ENCODE measurements at places on chromosomes 7 and 10. TPM values are rescaled to one million over a fixed set of nuclear protein-coding genes. Genes with fewer than 3 reads are reported as not detected.

GRCh38 chr7:137931823-137932222, 70.1 kb downstream of the CREB3L2 start:
- H3K36me3 ChIP-seq: no peaks in the 10 kb centered on the region
- H3K4me1 ChIP-seq: peaks cover 36% of the 10 kb centered on the region
- DNase-seq: no peak
- no peak overlapping the region for H3K4me3 ChIP-seq

DNA sequence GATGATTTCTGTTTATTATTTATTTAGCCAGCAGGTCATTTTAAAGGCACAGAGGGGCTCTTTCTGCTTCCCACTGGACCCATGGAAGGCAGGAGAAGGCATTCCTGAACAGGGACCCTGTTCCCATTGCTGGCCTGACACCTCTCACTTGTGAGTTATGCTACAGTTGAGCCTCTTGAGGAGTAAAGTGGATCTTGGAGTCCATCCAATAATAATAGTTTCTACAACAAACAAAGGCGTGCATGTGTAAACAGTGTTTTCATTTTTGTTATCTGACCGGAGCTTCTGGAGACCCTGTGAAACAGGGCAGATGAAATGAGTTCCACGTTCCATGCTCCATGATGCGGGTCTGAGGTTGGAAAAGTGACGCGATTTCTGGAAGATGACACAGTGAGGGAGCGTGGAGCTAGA, 127.3 kb upstream of the HABP2 start:
- H3K27me3 ChIP-seq: no peaks in the 10 kb centered on the region
- no peaks in the 10 kb centered on the region for H3K36me3 ChIP-seq
- H3K27ac ChIP-seq: no peak overlapping the region
- peak; percentile 62 for DNase-seq
- H3K4me3 ChIP-seq: no peak overlapping the region
- no peaks in the 10 kb centered on the region for H3K4me1 ChIP-seq

GRCh38 chr7:16421333-16422102, at the start of gene CRPPA:
TSS of gene CRPPA (minus strand) at chr7:16421538. CDS start at chr7:16421322, 216 bp downstream.
- peaks cover 13% of the 10 kb centered on the region for H3K4me1 ChIP-seq
- H3K36me3 ChIP-seq: no peaks in the 10 kb centered on the region
- H3K27ac ChIP-seq: peak within 1 kb of the TSS; percentile 82

DNA sequence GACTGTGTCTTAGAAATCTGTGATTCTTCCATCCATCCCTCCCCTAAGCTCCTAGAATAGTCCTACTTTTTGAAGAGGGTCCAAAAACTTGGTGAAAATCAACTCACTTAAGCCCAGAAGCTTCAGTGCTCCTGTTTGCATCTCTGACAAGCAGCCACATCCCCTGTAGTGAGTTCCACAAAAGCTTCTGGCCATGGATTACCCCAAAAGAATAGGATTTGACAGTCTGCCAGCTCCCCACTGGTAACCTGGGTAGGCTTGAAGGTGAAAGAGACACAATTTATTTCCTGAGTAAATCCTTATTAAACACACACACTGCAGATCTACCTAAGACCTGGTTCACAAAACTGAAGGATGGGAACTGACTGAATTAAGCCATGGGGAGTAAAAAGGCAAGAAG, 46.5 kb downstream of the LGI1 start:
- no peak overlapping the region for H3K27ac ChIP-seq
- H3K36me3 ChIP-seq: no peaks in the 10 kb centered on the region
- no peaks in the 10 kb centered on the region for H3K4me1 ChIP-seq
- peaks cover 7% of the 10 kb centered on the region for H3K27me3 ChIP-seq

GRCh38 chr7:87858417-87859100, 17.6 kb downstream of the SLC25A40 start:
- no peaks in the 10 kb centered on the region for H3K36me3 ChIP-seq
- H3K27me3 ChIP-seq: no peaks in the 10 kb centered on the region
- H3K4me1 ChIP-seq: no peaks in the 10 kb centered on the region
- H3K4me3 ChIP-seq: no peak overlapping the region

- DNase-seq: no peak
- no peak overlapping the region for H3K4me3 ChIP-seq
- H3K27ac ChIP-seq: no peak overlapping the region
- H3K27me3 ChIP-seq: no peaks in the 10 kb centered on the region
- H3K36me3 ChIP-seq: no peaks in the 10 kb centered on the region
- H3K4me1 ChIP-seq: no peaks in the 10 kb centered on the region
These were observed 86.5 kb downstream of the OTUD1 start for GRCh38 chr10:23525406-23525805.

- H3K4me1 ChIP-seq: no peaks in the 10 kb centered on the region
- H3K36me3 ChIP-seq: no peaks in the 10 kb centered on the region
- DNase-seq: no peak
- H3K27ac ChIP-seq: no peak overlapping the region
- peaks cover 7% of the 10 kb centered on the region for H3K27me3 ChIP-seq
These were observed 605.4 kb upstream of the NRP1 start for GRCh38 chr10:33939892-33940291.

GRCh38 chr7:135933509-135934188, 43.5 kb downstream of the MTPN start:
- H3K27ac ChIP-seq: no peak overlapping the region
- peaks cover 11% of the 10 kb centered on the region for H3K4me1 ChIP-seq
- DNase-seq: no peak
- no peaks in the 10 kb centered on the region for H3K36me3 ChIP-seq

GRCh38 chr7:107080099-107080505, 35.6 kb downstream of the PRKAR2B start:
- peaks cover 51% of the 10 kb centered on the region for H3K4me1 ChIP-seq
- H3K4me3 ChIP-seq: no peak overlapping the region
- DNase-seq: peak; percentile 34
- no peaks in the 10 kb centered on the region for H3K36me3 ChIP-seq
- peak overlapping the region; percentile 95 for H3K27ac ChIP-seq

DNA sequence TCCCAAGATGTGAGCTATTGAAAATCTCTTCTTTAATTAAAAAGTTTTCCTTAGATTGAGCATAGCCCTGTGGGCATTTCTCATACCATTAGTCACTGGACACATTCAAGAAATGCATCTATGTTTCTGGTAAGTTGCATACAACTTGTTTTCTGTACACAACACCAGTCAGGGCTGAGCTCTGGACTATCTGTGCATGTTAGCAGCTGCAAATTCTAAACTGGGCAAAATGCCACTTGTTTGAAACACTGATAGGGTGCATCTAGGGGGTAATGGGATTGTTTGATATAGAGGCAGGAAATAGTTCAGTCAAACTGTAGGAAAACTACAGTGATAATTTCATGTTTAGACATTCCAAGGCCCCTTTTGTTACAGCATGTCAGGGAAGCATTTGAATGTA, 145.6 kb upstream of the NPY start:
- DNase-seq: no peak
- no peak overlapping the region for H3K27ac ChIP-seq
- no peaks in the 10 kb centered on the region for H3K27me3 ChIP-seq
- no peaks in the 10 kb centered on the region for H3K36me3 ChIP-seq
- H3K4me3 ChIP-seq: no peak overlapping the region

Gene PCLO
- total RNA-seq: 0.65 TPM

Gene ELFN1
- 0.85 TPM for total RNA-seq

Gene PRKAR2B
- total RNA-seq: 39.8 TPM

- H3K4me1 ChIP-seq: no peaks in the 10 kb centered on the region
- H3K36me3 ChIP-seq: no peaks in the 10 kb centered on the region
- no peak for DNase-seq
These were observed 321.9 kb downstream of the CCDC3 start for GRCh38 chr10:12679636-12680035.

DNA sequence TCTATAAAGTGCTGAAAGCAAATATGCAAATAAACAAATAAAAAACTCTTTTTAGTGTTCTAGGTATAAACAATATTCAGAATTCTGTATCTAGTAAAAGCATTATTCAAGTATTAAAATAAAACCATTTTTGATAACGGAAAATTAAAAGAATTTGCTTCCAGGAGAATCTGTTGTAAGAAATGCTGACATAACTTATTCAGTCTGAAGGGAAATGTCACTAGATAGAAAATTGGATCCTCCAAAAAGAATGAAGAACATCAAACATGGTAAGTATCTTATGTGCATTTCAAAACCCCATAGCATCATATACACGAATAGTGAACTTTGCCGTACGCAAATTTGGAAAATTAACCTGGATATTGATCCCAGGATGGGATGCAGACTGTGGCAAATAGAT, 506.7 kb downstream of the GLRX3 start:
- H3K27me3 ChIP-seq: no peaks in the 10 kb centered on the region
- H3K36me3 ChIP-seq: no peaks in the 10 kb centered on the region

GRCh38 chr7:88321694-88322093, 15.0 kb upstream of the STEAP4 start:
- no peak for DNase-seq
- H3K36me3 ChIP-seq: no peaks in the 10 kb centered on the region
- H3K4me3 ChIP-seq: no peak overlapping the region
- peaks cover 5% of the 10 kb centered on the region for H3K4me1 ChIP-seq
- no peak overlapping the region for H3K27ac ChIP-seq

DNA sequence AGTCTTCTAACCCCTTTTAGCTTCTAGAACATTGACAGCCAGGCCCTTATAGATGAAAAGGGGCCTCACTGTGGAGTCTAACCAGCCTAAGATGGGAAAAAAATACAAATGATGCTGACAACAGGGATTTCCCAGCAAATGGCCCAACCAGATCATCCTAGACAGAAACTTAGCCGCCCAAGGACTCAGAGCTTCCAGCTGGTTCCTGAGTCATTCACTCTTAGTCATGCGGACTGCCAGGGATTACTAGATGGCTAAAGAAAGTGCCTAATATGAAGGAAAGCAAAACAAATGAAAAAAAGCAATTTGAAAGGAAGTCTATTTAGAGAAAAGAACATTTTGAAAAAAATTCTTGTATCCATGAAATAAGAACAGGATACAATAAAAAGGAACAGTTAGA, 23.7 kb downstream of the TSPAN14 start:
- peaks cover 45% of the 10 kb centered on the region for H3K4me1 ChIP-seq
- H3K27me3 ChIP-seq: no peaks in the 10 kb centered on the region
- peak; percentile 81 for DNase-seq
- peaks cover 13% of the 10 kb centered on the region for H3K36me3 ChIP-seq

DNA sequence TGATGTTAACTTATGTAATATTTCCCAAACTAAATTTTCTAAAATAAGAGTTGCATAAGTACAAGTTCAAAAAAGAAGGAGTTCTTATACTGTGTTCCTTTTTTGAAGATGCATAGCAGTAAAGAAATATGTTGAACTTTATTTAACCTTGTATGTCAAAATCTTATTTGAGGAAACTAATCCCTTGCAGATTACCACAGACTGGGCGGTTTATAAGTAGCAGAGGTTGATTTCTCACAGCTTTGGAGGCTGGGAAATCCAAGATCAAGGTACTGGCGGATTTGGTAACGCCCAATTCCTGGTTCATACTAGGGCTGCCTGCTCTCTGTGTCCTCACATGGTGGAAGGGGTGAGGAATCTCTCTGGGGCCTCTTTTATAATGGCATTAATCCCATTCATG, 68.5 kb downstream of the GNAT3 start:
- H3K4me3 ChIP-seq: no peak overlapping the region
- H3K4me1 ChIP-seq: no peaks in the 10 kb centered on the region
- H3K27ac ChIP-seq: no peak overlapping the region
- no peaks in the 10 kb centered on the region for H3K27me3 ChIP-seq

Gene NUTM2A
- 0.14 TPM for total RNA-seq

DNA sequence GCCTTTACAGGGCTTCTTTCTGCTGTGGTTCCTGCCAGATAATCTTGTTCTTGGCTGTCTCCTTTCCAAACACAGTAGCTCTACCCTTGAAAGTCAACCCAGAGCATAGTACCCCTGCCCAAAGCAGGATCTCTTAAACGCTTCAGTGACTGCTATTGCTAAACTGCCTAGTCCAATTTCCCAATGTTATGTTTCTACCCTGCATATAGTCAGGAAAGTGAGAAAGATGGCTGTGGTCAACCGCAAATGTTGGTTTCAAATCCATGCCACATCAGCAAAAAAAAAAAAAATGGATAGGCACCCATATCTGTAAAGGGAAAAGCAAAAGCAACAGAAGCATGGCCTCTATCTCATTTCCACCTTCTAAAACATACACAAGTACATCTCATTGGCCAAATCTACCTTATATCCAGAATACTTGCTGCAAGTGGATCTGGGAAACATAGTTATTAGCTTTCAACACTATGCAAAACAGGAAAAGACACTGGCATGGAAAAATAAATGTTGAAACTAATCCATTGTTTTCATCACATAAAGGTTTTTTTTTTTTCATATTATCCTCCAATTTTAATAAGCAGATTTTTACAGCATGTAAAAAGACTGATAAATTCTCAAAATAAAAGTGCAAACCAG, 59.8 kb downstream of the DNAJC1 start:
- H3K27ac ChIP-seq: no peak overlapping the region
- peaks cover 7% of the 10 kb centered on the region for H3K4me1 ChIP-seq
- H3K36me3 ChIP-seq: no peaks in the 10 kb centered on the region
- DNase-seq: peak; percentile 61
- no peaks in the 10 kb centered on the region for H3K27me3 ChIP-seq

DNA sequence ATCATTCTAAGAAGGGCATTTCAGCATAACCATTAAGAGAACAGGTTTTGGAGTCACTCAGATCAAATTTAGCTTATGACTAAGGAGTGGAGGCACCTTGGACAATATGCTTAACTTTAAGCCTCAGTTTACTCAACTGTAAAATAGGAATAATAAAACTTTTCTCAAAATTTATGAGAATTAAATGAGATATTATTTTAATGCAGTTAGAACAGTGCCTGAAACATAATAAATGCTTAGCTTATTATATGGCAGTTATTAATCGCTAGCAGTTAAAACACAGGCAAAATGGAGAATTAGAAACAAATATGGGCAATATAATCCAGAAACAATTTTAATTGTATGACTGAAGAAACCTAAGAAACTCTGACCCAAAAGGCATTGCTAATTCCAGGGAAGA, 2.9 kb upstream of the AUTS2 start:
- H3K27ac ChIP-seq: no peak overlapping the region
- H3K4me1 ChIP-seq: peaks cover 5% of the 10 kb centered on the region
- peaks cover 8% of the 10 kb centered on the region for H3K27me3 ChIP-seq

- no peaks in the 10 kb centered on the region for H3K36me3 ChIP-seq
- H3K4me3 ChIP-seq: no peak overlapping the region
- DNase-seq: no peak
- H3K27me3 ChIP-seq: no peaks in the 10 kb centered on the region
These were observed 78.8 kb upstream of the MDFIC start for GRCh38 chr7:114843102-114843501.

DNA sequence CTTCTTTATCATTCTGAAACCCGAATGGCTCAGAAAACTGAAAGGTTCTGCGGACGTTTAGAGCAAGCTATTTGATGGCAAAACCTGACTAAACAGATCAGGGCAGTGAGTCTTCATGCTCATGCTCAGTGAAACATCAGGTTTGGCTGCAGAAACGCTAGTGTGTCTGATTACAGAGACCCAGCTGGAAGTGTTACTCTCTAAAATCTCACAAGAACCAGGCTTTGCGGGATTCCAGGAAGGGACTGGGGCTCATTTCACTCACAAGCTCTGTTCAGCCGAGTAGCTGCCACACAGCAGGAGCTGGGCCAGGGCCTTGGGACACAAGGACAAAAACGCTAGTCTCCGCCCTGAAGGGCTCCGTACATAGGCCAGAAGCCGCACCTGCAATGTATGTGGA, 2.9 kb downstream of the PITRM1 start:
- DNase-seq: no peak
- H3K4me1 ChIP-seq: peaks cover 8% of the 10 kb centered on the region
- H3K27ac ChIP-seq: no peak overlapping the region
- H3K4me3 ChIP-seq: no peak overlapping the region
- no peaks in the 10 kb centered on the region for H3K27me3 ChIP-seq
- peaks cover 29% of the 10 kb centered on the region for H3K36me3 ChIP-seq

Gene EXOC6
- total RNA-seq: 108 TPM

GRCh38 chr7:26937306-26937705, 72.9 kb upstream of the SKAP2 start:
- no peak overlapping the region for H3K27ac ChIP-seq
- H3K36me3 ChIP-seq: no peaks in the 10 kb centered on the region
- no peak overlapping the region for H3K4me3 ChIP-seq

GRCh38 chr7:116280803-116281202, 70.5 kb downstream of the TES start:
- H3K36me3 ChIP-seq: peaks cover 12% of the 10 kb centered on the region
- peaks cover 51% of the 10 kb centered on the region for H3K4me1 ChIP-seq
- no peaks in the 10 kb centered on the region for H3K27me3 ChIP-seq
- peak; percentile 86 for DNase-seq
- H3K27ac ChIP-seq: peak overlapping the region; percentile 80

Gene SPDYE9
- not detected for total RNA-seq

Data from endothelial cell of umbilical vein (primary cell).